ENCODE measurements at places on chromosomes 5 and 9.

GRCh38 chr9:15642369-15642962 lies 89.6 kb downstream of the CCDC171 start:
- DNase-seq = no peak

- DNase-seq = no peak
These were observed 9.9 kb upstream of the ANKHD1 start for GRCh38 chr5:140391732-140392131.

GRCh38 chr9:131546336-131547084 lies 1.2 kb downstream of the PRRT1B start:
- peak; percentile 45 for DNase-seq

DNA sequence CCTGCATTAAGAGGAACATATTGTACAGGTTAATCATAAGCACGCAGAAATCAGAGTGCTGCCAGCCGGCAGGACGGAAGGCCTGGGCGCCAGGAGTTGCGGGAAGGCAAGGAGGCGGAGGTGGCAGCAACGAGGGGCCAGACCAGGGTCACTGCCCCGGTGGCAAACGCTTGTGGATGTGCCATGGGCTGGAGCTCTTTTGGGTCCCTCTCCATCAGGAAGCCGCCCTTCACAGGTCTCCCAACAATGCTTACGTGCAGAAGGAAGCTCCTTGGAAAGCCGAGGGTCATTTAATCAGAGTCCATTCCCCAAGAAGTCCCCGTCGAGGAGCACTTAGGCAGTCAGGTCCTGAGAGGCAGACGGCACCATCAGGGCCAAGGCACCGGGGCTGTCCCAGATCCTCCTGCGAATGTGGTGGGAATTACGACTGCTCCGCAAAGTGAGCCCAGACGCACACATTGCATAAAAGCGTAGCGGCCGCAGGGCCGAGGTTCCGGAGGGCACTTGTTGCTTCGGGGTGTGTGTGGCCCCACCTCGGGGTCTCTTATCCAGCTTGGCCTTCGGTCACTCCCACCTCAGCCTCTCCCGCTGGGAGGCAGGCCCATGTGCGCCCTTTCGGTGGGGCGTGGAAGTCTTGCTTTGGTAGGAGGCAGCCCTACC lies 20.5 kb downstream of the MRPL36 start:
- DNase-seq = no peak

DNA sequence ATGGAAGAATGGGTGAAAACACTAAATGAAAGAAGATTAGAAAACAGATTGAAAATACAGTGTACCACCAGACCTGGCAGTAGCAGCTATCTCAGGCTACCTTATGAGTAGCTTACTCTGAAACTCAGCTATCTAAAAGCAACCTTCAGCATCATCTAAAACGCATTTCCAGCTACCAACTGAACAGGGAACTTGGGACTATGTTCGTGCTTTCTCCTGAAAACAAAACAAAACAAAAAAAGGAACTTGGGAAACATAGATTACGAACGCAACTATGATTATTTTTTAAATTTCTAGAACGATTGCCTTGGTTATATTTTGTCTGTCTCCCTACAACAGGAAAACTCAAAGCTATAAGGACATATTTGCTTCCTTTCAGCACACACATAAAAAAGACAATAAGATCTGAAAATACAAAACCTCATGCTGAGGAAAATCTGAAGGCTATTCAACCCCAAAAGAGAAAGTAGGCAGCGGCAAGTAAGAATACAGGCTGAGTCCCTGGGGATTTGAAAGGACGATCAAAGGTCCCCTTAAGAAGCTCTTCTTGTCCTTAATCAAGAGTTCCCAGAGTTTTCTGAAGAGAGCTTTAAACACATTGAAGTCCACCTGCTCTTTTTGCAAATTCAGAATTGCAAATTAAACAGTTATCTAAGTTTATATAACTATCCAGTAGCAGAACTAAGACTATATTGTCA lies 53.4 kb downstream of the OR2K2 start:
- no peak for DNase-seq

- DNase-seq = no peak
These were observed 84.2 kb downstream of the THBS4 start for GRCh38 chr5:80119372-80119771.

- peak; percentile 6 for DNase-seq
These were observed 85.4 kb upstream of the SMARCA2 start for GRCh38 chr9:1929722-1930244.

- DNase-seq = no peak
These were observed 106.8 kb downstream of the FRMD3 start for GRCh38 chr9:83431101-83432060.

GRCh38 chr9:121169094-121169601 lies 32.5 kb downstream of the RAB14 start:
- peak; percentile 21 for DNase-seq

DNA sequence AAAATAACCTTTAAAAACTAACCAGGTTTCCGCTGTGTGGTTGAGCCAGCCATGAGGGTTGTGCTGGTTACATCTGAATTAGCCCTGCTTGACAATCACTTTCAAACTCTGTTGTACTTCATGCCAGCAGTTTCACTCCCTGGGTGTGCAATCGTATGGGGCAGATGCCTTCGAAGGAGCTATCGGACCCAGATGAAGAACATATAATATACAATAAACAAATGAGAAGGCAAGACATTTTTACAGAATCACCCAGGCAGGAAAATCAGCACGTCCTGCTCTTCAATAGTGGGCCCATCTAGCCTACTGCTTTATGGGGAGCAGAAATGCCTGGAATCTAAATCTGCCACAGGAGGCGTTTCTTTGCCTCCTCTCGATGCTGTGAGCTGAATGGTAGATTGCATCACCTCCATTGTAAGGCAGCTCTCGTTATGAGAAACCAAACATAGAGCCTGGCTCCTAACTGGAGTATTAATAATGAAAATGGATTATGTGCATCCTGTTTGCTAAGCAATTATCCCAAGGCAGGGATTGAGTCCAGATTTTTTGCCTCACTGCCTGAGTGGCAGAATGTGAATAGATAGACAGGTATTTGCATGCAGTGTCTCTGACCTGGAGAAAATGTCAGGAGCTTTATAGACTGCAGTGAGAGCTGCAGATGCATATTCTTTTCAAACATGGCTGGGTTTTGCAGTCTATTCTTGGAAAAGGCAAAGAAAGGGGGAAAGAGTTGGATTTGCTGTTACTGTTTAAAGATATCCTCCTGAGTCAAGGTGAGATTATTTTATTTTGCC lies 143.3 kb upstream of the SMARCA2 start:
- DNase-seq = no peak

DNA sequence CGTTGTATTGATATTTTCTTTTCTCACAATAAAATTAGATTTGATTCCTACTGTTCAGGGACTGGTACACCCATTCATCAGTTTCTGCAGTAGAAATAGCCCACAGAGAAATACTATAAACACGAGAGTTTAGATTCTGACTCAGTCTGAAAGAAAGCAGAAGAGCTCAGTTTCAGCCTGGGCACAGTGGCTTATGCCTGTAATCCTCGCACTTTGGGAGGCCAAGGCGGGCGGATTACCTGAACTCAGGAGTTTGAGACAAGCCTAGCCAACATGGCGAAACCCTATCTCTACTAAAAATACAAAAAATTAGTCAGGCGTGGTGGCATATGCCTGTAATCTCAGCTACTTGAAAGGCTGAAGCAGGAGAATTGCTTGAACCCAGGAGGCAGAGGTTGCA lies 8.6 kb downstream of the ITK start:
- peak; percentile 73 for DNase-seq

DNA sequence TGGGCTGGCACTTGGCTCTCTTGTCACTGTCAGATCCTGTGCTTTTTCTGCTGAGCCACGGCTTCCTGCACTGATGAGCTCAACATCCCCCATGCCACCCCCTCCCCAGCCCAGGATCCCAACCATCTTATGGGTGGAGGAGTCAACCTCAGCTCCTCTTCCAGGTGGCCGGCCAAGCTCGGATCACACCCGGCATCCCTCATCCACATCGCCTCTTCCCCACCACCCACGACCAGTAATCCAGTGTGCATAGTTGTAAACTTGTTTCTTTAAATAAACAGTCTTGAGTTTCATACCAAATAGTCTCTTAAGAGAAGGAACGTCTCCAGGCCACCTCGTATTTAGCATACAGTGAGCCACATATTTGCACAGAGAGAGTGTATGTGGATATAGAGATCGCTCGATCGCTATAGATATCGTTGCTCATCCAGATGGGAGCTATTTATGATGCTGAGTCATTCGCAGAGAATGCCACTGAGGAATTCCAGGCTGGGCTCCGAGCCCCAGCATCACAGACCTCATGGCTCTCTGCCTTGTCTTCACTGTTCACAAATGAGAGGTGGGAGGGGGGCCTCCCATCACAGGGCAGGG lies 61.8 kb upstream of the CPLX2 start:
- DNase-seq = no peak

GRCh38 chr5:158684469-158684868 lies 415.2 kb downstream of the EBF1 start:
- no peak for DNase-seq

DNA sequence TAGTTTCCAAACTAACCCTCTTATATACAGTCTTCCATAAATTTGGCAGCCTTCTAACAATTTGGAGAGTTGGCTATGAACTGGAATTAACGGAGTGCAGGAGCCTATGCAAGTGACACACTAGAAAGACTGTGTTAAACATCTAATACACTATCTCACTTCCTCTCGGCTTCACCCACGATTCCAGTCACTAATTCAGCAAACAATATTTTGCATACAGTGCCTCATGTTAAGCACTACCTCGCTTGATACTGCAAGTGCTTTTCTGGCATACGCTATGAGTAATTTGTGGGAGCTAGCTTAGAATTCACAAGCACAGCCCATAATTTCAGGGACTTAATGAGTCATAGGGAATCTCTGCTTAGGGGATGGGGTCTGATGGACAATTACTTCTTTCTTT lies 102.5 kb downstream of the ST8SIA4 start:
- no peak for DNase-seq

GRCh38 chr9:101458963-101459631 lies 23.5 kb upstream of the ALDOB start:
- peak; percentile 21 for DNase-seq

GRCh38 chr5:171299851-171300250 lies 9.2 kb upstream of the TLX3 start:
- no peak for DNase-seq

All from activated CD4-positive, alpha-beta T cell treated with anti-CD3 and anti-CD28 coated beads for 48 hours (primary cell).